ENCODE measurements at places on chromosomes 7 and 10. TPM values are rescaled to one million over a fixed set of nuclear protein-coding genes. Genes with fewer than 3 reads are reported as not detected.

VENTX gene
- not detected for total RNA-seq

- H3K27ac ChIP-seq = no peak overlapping the region
- no peaks in the 10 kb centered on the region for H3K4me1 ChIP-seq
- H3K27me3 ChIP-seq = no peaks in the 10 kb centered on the region
- no peak for DNase-seq
- H3K4me3 ChIP-seq = no peak overlapping the region
Measured at GRCh38 chr10:132266594-132267161, 41.1 kb downstream of the STK32C start.

RARRES2 gene
- total RNA-seq = 2.1 TPM

DNA sequence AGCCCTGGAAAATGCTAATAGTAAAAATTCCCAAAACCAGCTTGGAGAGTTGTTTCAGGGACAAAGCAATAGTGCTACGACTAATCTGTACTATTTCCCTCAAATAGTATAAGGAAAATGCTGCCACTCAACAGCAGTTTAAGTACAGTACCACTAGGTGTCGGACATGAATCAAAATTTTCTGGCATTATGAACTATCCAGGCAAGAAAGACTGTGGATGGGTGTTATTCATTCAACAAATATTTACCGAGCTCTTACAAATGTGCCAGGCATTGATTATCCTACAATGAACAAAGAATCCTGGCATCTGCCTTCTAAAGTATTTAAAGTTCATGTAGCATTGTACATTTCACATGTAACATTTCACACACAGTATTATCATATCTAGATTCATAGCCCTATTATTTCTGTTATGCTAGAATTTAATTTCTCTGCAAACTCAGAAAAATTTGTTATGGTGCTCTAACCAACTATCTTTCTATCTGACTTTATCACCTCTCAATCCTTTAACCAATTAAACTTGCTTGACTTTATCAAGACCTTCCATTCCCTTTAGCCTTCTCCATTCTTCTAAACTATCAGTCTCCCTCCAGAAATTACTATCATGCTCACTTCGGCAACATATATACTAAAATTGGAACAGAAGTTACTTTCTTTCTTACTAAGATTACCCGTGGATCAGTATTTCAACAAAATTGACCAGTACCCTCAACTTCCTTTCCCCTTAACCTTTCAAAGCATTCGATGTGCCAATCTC is 80.6 kb downstream of the ARHGAP21 start:
- no peak overlapping the region for H3K27ac ChIP-seq
- H3K27me3 ChIP-seq = no peaks in the 10 kb centered on the region
- H3K36me3 ChIP-seq = no peaks in the 10 kb centered on the region
- H3K4me3 ChIP-seq = no peak overlapping the region
- peaks cover 29% of the 10 kb centered on the region for H3K4me1 ChIP-seq

GRCh38 chr7:32587411-32587948 is 92.2 kb downstream of the AVL9 start:
- DNase-seq = no peak
- no peaks in the 10 kb centered on the region for H3K4me1 ChIP-seq
- H3K27ac ChIP-seq = no peak overlapping the region
- H3K36me3 ChIP-seq = peaks cover 16% of the 10 kb centered on the region
- no peaks in the 10 kb centered on the region for H3K27me3 ChIP-seq

GRCh38 chr7:27150568-27151340 is 1.6 kb downstream of the HOXA3 start:
- H3K4me1 ChIP-seq = peaks cover 69% of the 10 kb centered on the region
- peak overlapping the region; percentile 71 for H3K4me3 ChIP-seq
- H3K36me3 ChIP-seq = no peaks in the 10 kb centered on the region
- H3K27ac ChIP-seq = peak overlapping the region; percentile 82
- no peak for DNase-seq

- no peaks in the 10 kb centered on the region for H3K36me3 ChIP-seq
- H3K27me3 ChIP-seq = peaks cover 2% of the 10 kb centered on the region
- H3K4me3 ChIP-seq = no peak overlapping the region
- H3K4me1 ChIP-seq = no peaks in the 10 kb centered on the region
- H3K27ac ChIP-seq = no peak overlapping the region
Measured at GRCh38 chr10:13769946-13770345, 183.2 kb downstream of the PRPF18 start.

GRCh38 chr7:142498364-142498763 is 240.5 kb upstream of the PRSS58 start:
- no peaks in the 10 kb centered on the region for H3K27me3 ChIP-seq
- H3K4me1 ChIP-seq = peaks cover 10% of the 10 kb centered on the region
- no peaks in the 10 kb centered on the region for H3K36me3 ChIP-seq
- H3K4me3 ChIP-seq = no peak overlapping the region
- no peak overlapping the region for H3K27ac ChIP-seq

DNA sequence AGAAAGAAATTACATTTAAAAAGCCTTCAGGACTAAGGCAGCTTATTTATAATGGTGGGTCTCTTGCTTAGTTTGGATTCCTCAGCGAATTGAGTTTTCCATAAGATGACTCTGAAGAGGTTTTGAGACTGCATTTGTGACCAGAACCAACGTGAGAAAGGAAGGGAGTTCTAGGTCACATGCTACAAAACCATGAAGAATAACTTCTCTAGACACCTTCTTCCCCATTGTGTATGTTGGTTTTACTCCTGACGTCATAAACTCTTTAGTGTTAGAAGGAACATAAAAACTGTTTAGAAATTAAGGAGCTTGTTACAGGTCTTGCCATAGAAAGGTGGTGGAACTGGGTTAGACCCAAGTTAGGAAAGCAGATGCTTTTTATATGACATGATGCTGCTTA is 11.1 kb downstream of the PTPN12 start:
- no peaks in the 10 kb centered on the region for H3K36me3 ChIP-seq
- no peaks in the 10 kb centered on the region for H3K27me3 ChIP-seq
- no peaks in the 10 kb centered on the region for H3K4me1 ChIP-seq
- DNase-seq = no peak

DNA sequence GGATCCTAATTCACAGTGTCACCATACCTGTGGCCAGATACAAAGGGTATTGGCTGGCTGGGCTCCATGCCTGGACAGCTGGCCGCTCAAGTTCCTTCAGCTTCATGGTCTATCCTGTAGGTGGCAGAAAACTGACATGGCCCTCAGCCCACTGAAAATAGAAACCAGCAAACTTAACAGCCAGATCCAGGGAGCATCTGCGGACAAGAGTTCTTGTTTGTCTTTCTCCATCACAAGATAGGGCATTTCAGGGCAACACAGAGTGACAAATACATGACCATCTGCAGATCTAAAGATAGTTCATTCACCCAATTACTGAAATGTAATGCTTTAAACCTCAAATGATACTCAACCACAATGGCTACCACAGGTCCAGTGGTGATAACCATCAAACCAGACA is 2.8 kb downstream of the SEC31B start:
- no peak for DNase-seq
- H3K4me3 ChIP-seq = no peak overlapping the region
- H3K4me1 ChIP-seq = no peaks in the 10 kb centered on the region
- H3K27me3 ChIP-seq = no peaks in the 10 kb centered on the region
- peaks cover 10% of the 10 kb centered on the region for H3K36me3 ChIP-seq

NPY gene
- not detected for total RNA-seq

All from HCT116 (cell line).